ENCODE measurements at places on chromosomes 5 and 9.
A peak's percentile ranks its signal among the peaks of the same experiment; 100 is the strongest.

- H3K27me3 ChIP-seq, result no peaks in the 10 kb centered on the region
- no peak overlapping the region for H3K27ac ChIP-seq
- H3K4me1 ChIP-seq, result no peaks in the 10 kb centered on the region
- no peaks in the 10 kb centered on the region for H3K36me3 ChIP-seq
Measured at GRCh38 chr5:159422361-159422760, 92.1 kb upstream of the IL12B start.

- H3K27me3 ChIP-seq, result peaks cover 12% of the 10 kb centered on the region
- no peak overlapping the region for H3K27ac ChIP-seq
- H3K4me3 ChIP-seq, result peak overlapping the region; percentile 25
- peaks cover 4% of the 10 kb centered on the region for H3K4me1 ChIP-seq
Measured at GRCh38 chr5:322281-322941, 897 bp downstream of the AHRR start.

DNA sequence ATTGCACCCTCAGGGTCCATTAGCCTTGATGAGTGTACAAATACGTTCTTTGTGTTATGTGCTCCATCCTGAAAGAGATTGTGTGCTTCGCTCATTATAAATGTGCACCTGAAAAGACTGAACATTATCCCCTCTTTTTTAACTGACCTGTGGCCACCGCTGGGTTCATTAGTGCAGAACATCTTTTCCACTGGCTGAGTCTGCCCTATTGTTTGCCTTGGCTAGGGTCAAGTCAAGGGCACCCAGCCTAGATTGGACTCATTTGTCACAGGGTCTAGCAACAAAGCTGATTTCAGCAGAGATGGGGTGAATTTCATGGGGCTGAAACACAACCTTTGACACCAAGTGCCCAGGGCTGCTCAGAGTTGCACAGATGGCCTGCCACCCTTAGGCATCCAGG lies 764.1 kb upstream of the ARRDC3 start:
- H3K4me3 ChIP-seq, result no peak overlapping the region
- H3K27me3 ChIP-seq, result no peaks in the 10 kb centered on the region

DNA sequence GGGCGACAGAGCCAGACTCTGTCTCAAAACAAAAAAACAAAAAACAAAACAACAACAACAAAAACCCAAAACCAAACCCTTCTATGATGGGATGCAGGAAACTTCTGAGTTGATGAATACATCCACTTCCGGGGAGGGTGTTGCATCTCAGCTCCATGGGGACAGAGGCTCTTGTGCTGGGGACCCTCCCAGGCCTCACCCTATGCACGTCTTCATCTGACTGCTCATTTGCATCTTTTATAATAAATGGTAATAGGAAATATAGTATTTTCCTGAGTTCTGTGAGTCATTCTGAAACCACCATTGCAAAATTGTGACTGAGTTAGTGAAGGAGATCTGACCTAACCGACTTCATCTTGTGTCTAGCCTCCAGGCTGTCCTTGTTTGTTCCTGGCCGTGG lies 109.5 kb upstream of the SLC28A3 start:
- no peaks in the 10 kb centered on the region for H3K27me3 ChIP-seq
- no peaks in the 10 kb centered on the region for H3K4me1 ChIP-seq
- no peak for DNase-seq
- no peaks in the 10 kb centered on the region for H3K36me3 ChIP-seq

DNA sequence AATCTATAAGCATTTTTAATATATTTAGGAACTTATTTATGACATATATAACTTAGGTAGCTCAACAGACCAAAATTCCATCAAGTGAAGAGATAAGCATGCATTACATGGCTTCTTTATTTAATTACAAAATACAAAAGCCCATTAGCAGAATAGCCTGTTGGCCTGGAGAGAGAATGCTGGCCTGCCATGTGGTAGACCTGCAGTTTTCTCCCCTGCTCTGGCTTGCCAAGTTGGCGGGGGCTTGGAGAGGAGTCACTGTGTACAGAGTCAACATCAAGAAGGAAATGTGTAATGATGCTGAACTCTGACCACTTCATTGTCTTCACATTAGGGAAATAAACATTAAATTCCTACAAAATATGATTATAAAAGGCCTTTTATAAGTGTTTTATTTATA lies 69.8 kb upstream of the CNTLN start:
- DNase-seq, result no peak
- no peak overlapping the region for H3K4me3 ChIP-seq
- H3K27me3 ChIP-seq, result no peaks in the 10 kb centered on the region
- no peaks in the 10 kb centered on the region for H3K4me1 ChIP-seq

DNA sequence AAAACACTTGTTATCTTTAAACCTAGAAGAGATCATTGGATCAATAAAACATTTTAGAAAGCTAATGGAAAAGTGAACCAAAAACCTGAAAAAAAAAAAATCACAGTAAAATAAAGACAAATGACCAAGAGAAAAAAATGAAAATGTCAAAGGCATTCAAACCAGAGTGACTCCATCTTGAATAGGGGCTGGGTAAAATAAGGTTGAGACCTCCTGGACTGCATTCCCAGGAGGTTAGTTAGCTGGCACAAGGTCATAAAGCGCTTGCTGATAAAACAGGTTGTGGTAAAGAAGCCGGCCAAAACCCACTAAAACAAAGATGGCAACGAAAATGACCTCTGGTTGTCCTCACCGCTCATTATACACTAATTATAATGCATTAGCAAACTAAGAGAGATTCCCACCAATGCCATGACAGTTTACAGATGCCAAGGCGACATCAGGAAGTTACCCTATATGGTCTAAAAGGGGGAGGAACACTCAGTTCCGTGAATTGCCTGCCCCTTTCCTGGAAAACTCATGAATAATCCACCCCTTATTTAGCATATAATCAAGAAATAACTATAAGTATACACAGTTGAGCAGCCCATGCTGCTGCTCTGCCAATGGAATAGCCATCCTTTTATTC lies 116.7 kb upstream of the NEK6 start:
- H3K4me3 ChIP-seq, result no peak overlapping the region
- no peaks in the 10 kb centered on the region for H3K36me3 ChIP-seq
- H3K27me3 ChIP-seq, result no peaks in the 10 kb centered on the region
- H3K27ac ChIP-seq, result no peak overlapping the region
- no peaks in the 10 kb centered on the region for H3K4me1 ChIP-seq

GRCh38 chr5:66967826-66968262 lies 228.8 kb downstream of the CD180 start:
- no peak overlapping the region for H3K27ac ChIP-seq
- no peak for DNase-seq
- H3K4me1 ChIP-seq, result no peaks in the 10 kb centered on the region
- H3K4me3 ChIP-seq, result no peak overlapping the region

DNA sequence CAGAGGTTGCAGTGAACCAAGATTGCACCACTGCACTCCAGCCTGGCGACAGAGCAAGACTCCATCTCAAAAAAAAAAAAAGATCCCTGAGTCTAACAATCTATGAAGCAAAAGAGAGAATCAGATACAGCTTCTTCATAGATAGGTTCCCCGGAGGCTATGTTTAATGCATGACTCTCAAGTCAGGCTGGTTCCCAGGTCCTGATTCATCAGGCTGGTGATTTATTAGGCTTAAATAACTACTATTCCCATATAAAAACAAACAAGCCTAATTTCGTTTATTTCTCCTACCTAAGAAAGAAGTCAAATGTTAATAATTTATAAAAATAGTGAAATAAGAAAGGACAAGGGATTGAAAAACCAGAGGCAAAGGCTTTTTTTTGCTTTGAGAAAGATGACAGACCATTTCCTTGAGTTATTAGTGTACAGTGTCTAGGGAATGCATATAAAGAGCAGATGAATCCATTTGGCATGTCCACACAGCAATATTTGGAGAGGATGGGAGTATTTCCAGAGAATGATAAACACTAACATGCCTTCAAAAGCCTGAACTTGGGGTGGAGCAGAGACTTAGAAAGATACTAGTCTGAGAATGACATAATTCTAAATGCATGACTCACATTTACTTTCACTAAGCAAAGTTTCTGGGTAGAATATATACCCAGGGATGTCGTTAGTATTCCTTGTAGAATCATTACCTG lies 115.3 kb downstream of the NREP start:
- H3K4me1 ChIP-seq, result no peaks in the 10 kb centered on the region
- H3K27ac ChIP-seq, result no peak overlapping the region
- no peaks in the 10 kb centered on the region for H3K36me3 ChIP-seq
- H3K4me3 ChIP-seq, result no peak overlapping the region
- no peak for DNase-seq
- no peaks in the 10 kb centered on the region for H3K27me3 ChIP-seq

- H3K4me1 ChIP-seq, result no peaks in the 10 kb centered on the region
- no peak overlapping the region for H3K4me3 ChIP-seq
- H3K36me3 ChIP-seq, result no peaks in the 10 kb centered on the region
- DNase-seq, result no peak
- H3K27ac ChIP-seq, result no peak overlapping the region
Measured at GRCh38 chr5:98458726-98459125, 314.7 kb upstream of the RGMB start.

DNA sequence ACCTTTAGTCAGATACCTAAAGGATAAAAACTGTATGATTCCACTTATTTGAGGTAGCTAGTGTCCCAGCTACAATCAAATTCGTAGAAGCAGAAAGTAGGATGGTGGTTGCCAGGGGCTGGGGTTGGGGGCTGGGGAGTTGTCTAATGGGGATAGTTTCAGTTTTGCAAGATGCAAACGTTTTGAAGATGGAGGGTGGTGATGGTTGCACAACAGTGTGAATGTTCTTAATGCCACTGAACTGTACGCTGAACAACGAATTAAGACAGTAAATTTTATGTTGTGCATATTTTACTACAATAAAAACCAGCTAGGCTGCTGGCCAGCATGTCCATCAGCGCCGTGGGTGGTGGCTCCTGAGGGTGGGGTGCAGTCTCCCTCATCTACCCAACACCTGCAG lies 137.8 kb downstream of the GADD45G start:
- H3K27ac ChIP-seq, result no peak overlapping the region
- H3K4me3 ChIP-seq, result no peak overlapping the region
- no peak for DNase-seq

DNA sequence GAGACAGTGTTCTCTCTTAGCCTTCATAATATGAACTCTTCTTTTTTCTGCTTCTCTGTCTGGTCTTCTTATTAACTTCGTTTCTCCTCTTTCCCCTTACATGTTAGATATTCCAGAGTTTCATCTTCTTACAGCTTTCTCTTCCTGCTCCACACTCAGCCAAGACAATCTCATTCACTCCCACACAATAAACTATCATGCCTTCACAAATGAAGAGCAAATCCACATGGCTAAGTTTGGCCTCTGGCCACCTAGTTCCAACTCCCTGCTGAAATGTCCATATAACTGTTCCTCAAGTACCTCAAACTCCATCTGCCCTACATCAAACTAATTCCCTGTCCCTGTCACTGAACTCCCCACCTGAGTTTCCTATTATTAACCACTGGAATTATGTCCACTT lies 18.4 kb downstream of the IL33 start:
- no peaks in the 10 kb centered on the region for H3K27me3 ChIP-seq
- no peaks in the 10 kb centered on the region for H3K4me1 ChIP-seq
- DNase-seq, result no peak
- H3K36me3 ChIP-seq, result no peaks in the 10 kb centered on the region
- H3K4me3 ChIP-seq, result no peak overlapping the region
- no peak overlapping the region for H3K27ac ChIP-seq

DNA sequence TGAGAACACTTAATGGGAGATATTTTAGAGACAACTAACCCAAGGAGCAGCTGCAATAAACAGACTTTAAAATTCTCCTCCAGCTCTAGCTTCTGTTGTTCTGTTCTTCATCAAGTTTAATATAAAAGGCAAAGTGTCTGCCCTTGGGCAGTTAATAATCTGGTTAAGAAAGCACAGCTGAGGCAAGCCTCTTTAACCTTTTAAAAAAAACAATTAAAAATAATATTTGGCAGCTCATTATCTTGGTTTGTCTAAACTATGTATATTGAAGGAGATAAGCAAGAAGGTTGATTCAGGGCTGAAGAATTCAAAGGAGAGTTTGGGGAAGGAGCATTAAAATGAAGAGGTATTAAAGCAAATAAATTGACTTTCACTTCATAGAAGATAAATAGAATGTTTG lies 75.4 kb downstream of the TSSK1B start:
- H3K27ac ChIP-seq, result no peak overlapping the region
- H3K4me1 ChIP-seq, result no peaks in the 10 kb centered on the region
- H3K27me3 ChIP-seq, result no peaks in the 10 kb centered on the region
- no peak overlapping the region for H3K4me3 ChIP-seq

DNA sequence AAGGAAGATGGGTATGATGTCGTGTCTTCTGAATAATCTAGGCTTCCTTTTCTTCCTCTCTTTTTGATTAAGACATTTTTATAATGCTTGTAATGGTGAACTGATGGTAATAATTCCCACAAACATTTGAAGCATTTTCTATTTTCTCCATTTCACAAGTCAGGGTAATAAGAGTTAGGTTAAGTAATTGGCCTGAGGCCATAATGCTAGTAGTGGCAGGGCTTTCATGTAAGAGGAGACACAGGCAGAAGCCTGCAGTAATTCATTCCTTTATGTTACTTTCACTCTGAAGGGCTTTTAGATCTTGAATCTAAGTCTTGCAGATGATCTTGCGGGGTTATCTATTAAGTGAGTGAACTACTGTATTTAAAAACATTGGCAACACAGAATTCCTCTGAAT lies 374.9 kb downstream of the MAT2B start:
- H3K4me1 ChIP-seq, result no peaks in the 10 kb centered on the region
- DNase-seq, result no peak
- no peaks in the 10 kb centered on the region for H3K36me3 ChIP-seq
- no peak overlapping the region for H3K4me3 ChIP-seq
- H3K27ac ChIP-seq, result no peak overlapping the region

DNA sequence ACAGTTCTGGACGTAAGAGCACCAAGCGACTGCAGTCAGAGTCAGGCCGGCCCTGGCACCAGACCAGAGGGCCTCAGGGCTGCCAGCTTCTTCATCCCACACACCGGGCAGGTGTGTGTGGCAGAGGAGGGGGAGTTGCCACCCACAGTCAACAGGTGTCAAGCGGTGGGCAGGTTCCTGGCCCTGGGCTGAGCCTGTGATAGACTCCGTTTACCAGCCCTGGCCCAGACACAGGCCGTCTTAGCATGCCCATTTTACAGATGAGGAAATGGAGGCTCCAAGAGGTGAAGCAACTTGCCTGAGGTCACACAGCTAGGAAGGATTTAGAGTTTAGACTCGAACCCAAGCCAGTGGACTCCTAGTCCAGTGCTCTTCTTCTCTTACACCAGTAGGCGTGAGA lies 71.8 kb downstream of the HMCN2 start:
- no peak for DNase-seq
- no peaks in the 10 kb centered on the region for H3K4me1 ChIP-seq
- no peak overlapping the region for H3K27ac ChIP-seq
- no peaks in the 10 kb centered on the region for H3K27me3 ChIP-seq
- no peaks in the 10 kb centered on the region for H3K36me3 ChIP-seq

- H3K36me3 ChIP-seq, result no peaks in the 10 kb centered on the region
- H3K27me3 ChIP-seq, result no peaks in the 10 kb centered on the region
- H3K4me3 ChIP-seq, result no peak overlapping the region
- H3K4me1 ChIP-seq, result no peaks in the 10 kb centered on the region
Measured at GRCh38 chr5:143118222-143118621, 285.3 kb downstream of the NR3C1 start.

- DNase-seq, result peak; percentile 26
- H3K4me3 ChIP-seq, result no peak overlapping the region
- H3K4me1 ChIP-seq, result no peaks in the 10 kb centered on the region
Measured at GRCh38 chr5:92401-93220, 643 bp downstream of the PLEKHG4B start.

GRCh38 chr5:113142186-113142585 lies 165.6 kb downstream of the DCP2 start:
- no peak overlapping the region for H3K4me3 ChIP-seq
- DNase-seq, result no peak
- H3K4me1 ChIP-seq, result no peaks in the 10 kb centered on the region
- H3K27me3 ChIP-seq, result no peaks in the 10 kb centered on the region
- H3K36me3 ChIP-seq, result no peaks in the 10 kb centered on the region
